ENCODE measurements at places on chromosomes 6 and 20. TPM values are rescaled to one million over a fixed set of nuclear protein-coding genes. Genes with fewer than 3 reads are reported as not detected.

The SLC17A4 gene
- polyA plus RNA-seq = not detected

The TGM2 gene
- polyA plus RNA-seq = 0.25 TPM

The SLC35D3 gene
- not detected for polyA plus RNA-seq

The CAP2 gene
- polyA plus RNA-seq = not detected

The FLOT1 gene
- 114 TPM for polyA plus RNA-seq

The SLC22A16 gene
- not detected for polyA plus RNA-seq

The EYS gene
- 0.09 TPM for polyA plus RNA-seq

DNA sequence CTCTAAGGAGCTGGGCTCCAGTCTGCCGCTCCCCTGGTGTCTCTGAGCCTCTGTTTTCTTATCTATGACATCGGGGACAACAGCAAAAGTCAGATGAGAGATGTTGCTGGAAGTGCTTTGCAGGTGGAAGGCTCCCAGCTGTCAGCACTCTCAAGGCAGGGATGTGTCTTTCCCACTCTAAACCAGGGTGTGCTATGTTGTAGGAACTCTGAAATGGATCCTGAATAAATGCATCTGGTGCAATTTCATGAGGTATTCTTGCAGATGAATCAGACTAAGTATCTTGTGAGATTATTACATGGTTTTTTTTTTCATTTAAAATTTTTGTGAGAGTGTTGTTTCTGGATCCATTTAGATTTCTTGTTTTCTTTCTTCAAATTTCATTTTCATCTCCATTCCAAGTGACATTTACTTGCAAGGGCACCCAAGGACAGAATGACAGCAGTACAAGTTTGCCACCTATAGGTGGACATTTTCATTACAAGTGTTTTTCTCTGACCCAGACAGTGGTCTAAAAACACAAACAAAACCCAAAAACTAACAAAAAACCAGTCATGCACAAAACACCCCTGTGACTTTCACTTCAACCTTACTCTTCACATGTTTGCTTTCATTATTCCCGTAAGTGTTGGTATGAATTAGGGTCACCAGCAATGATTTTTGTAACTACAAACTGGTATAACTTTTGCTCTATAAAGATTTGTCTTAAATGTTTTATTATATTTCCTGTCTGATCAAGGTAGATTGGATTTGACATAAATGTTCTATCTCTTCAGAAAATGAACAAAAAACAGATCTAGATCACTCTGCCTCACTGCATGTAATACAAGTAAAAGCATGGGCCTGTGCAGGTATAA lies 14.7 kb upstream of the SIM1 start:
- peak; percentile 34 for DNase-seq
- H3K36me3 ChIP-seq = no peaks in the 10 kb centered on the region
- no peaks in the 10 kb centered on the region for H3K27me3 ChIP-seq
- H3K4me3 ChIP-seq = no peak overlapping the region
- no peak overlapping the region for H3K27ac ChIP-seq
- H3K4me1 ChIP-seq = peaks cover 7% of the 10 kb centered on the region

DNA sequence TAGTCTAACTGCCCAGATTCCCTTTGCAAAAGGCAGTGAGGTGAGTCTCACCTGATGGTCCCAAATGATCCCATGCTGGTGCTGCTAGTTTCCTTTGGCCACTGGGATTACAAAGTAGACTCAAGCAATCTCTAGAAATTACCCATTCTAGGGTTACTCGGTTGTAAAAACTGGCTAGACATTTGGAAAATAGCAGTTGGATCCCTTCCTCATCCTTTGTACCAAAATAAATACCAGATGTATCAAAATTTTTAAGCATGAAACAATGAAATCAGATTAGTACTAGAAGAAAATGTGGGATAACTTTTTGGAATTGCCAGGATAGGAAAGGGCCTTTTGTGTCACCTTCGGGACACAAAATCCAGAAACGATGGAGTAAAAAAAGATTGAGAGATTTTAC lies 112.9 kb upstream of the TOP1 start:
- H3K27me3 ChIP-seq = no peaks in the 10 kb centered on the region
- no peaks in the 10 kb centered on the region for H3K36me3 ChIP-seq
- no peaks in the 10 kb centered on the region for H3K4me1 ChIP-seq
- H3K4me3 ChIP-seq = no peak overlapping the region

DNA sequence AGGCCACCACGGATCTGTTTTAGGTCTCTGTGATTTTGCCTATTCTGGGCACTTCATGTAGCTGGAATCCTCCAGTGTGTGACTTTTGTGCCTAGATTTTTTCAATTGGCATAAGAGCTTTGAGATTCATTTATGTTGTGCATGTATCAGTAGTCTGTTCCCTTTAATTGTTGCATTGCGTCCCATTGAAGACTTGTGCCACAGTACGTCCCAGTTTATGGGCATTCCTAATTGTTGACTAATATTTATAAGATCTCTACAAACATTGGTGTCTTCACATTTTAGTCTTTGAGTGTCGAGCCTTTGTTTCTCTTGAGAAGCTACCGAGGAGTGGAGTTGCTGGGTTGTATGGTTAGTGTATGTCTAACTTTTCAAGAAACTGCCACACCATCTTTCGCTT lies 704 bp upstream of the FAM210B start:
- H3K36me3 ChIP-seq = no peaks in the 10 kb centered on the region
- DNase-seq = no peak
- no peaks in the 10 kb centered on the region for H3K4me1 ChIP-seq
- no peak overlapping the region for H3K4me3 ChIP-seq
- no peaks in the 10 kb centered on the region for H3K27me3 ChIP-seq

- DNase-seq = no peak
- H3K27ac ChIP-seq = no peak overlapping the region
- no peaks in the 10 kb centered on the region for H3K27me3 ChIP-seq
- peaks cover 16% of the 10 kb centered on the region for H3K4me1 ChIP-seq
Measured at GRCh38 chr6:155154158-155154830, 109.5 kb upstream of the CLDN20 start.

GRCh38 chr6:119243657-119244056 lies 105.9 kb downstream of the MAN1A1 start:
- H3K27ac ChIP-seq = no peak overlapping the region
- no peak overlapping the region for H3K4me3 ChIP-seq
- H3K4me1 ChIP-seq = no peaks in the 10 kb centered on the region
- no peaks in the 10 kb centered on the region for H3K36me3 ChIP-seq

DNA sequence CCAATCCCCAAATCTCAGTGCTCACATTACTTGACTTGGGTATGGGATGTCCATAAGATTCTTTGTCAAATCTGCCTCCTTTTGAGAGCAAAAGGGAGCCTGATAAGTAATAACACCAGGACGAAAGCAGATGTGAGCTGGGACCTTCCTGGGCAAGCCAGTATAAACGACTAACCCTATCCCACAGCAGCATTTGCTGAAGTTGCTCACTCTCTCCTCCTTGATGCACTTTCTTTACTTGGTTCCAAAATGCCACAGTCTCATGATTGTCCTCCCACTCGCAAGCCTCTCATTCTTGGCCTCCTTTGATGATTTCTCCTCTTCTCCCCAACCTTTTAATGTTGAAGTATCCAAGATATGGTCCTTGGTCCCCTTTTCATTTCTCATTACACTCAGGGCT lies 44.7 kb upstream of the TAGAP start:
- DNase-seq = no peak
- no peaks in the 10 kb centered on the region for H3K27me3 ChIP-seq
- no peak overlapping the region for H3K27ac ChIP-seq
- H3K36me3 ChIP-seq = no peaks in the 10 kb centered on the region

DNA sequence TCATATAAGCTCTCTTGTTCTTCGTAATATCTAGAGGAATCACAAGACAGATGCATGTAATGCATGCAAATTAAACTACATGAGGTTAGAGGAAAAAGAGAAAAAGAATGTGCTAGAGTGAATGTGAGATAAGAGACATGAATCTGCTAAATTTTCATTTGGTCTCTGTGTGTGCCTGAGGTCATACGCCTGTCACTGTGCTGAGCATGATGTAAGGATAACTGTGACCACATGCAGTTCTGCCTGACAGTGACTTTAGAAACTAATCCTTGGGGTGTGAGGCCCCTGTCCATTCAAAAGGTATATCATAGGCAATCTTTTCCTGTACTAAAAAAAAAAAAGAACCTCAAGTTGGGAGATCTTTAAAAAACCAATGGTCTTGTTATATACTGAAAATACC lies 70.6 kb downstream of the SHPRH start:
- H3K27me3 ChIP-seq = no peaks in the 10 kb centered on the region
- no peak for DNase-seq
- no peaks in the 10 kb centered on the region for H3K36me3 ChIP-seq
- no peak overlapping the region for H3K4me3 ChIP-seq

- DNase-seq = no peak
- H3K4me3 ChIP-seq = no peak overlapping the region
- H3K27ac ChIP-seq = no peak overlapping the region
- no peaks in the 10 kb centered on the region for H3K27me3 ChIP-seq
- no peaks in the 10 kb centered on the region for H3K36me3 ChIP-seq
- H3K4me1 ChIP-seq = no peaks in the 10 kb centered on the region
Measured at GRCh38 chr6:6221787-6222535, 98.5 kb downstream of the F13A1 start.

GRCh38 chr20:41185013-41185757 lies 47.8 kb downstream of the PLCG1 start:
- H3K4me3 ChIP-seq = no peak overlapping the region
- DNase-seq = no peak
- H3K27me3 ChIP-seq = no peaks in the 10 kb centered on the region
- no peak overlapping the region for H3K27ac ChIP-seq
- H3K36me3 ChIP-seq = no peaks in the 10 kb centered on the region

DNA sequence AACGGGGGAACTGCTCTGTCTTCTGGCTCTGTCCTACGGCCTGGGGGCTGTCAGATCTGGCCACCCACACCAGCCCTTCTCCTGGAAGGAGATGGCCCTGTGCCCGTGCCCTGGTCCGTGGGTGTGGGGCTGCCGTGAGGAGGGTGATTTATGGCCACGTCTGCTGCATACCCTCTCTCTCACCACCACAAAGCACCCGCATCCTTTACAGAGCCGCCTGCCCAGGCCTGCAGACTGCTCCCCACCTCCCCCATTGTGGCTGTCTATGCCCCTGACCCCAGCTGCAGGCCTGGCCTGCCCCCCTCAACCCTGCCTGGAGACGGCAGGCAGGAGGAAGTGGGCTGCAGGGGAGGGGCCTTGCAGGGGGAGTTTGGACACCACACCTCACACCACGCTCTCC lies 72.7 kb upstream of the GATA5 start:
- H3K27ac ChIP-seq = no peak overlapping the region
- no peaks in the 10 kb centered on the region for H3K36me3 ChIP-seq
- no peaks in the 10 kb centered on the region for H3K4me1 ChIP-seq
- H3K4me3 ChIP-seq = no peak overlapping the region
- DNase-seq = no peak

- no peak overlapping the region for H3K4me3 ChIP-seq
- no peak for DNase-seq
- H3K27ac ChIP-seq = no peak overlapping the region
- H3K27me3 ChIP-seq = no peaks in the 10 kb centered on the region
Measured at GRCh38 chr6:20575125-20575524, 40.9 kb downstream of the CDKAL1 start.
